ENCODE measurements at places on chromosomes 6 and 20. TPM values are rescaled to one million over a fixed set of nuclear protein-coding genes. Genes with fewer than 3 reads are reported as not detected.

Gene MYB
- total RNA-seq, result 0.72 TPM

Gene VSTM2L
- total RNA-seq, result not detected

Gene RIPPLY2
- 7.0 TPM for total RNA-seq

Gene EEF1A2
- 7.2 TPM for total RNA-seq

Gene WFDC2
- 9.9 TPM for total RNA-seq

Gene HLA-DQA2
- not detected for total RNA-seq

Gene FBXO30
- total RNA-seq, result 28.4 TPM

Gene EGFL8
- 1.9 TPM for total RNA-seq

Gene PRR18
- not detected for total RNA-seq

Gene BTN1A1
- 0.72 TPM for total RNA-seq

Gene MCCD1
- not detected for total RNA-seq

Gene TUBB2B
- 73.4 TPM for total RNA-seq

Gene TMC2
- total RNA-seq, result 1.4 TPM

Gene CDSN
- 2.4 TPM for total RNA-seq

Gene CST4
- not detected for total RNA-seq

Gene AVP
- total RNA-seq, result not detected

Gene CPXM1
- total RNA-seq, result 18.1 TPM

Gene PTK7
- 196 TPM for total RNA-seq

Gene C6orf52
- total RNA-seq, result not detected

Gene SIM1
- total RNA-seq, result 6.5 TPM

Gene EYA4
- total RNA-seq, result 11.1 TPM

Gene PTPN1
- total RNA-seq, result 22.1 TPM

Gene GZF1
- 18.1 TPM for total RNA-seq

Gene PHACTR1
- 3.6 TPM for total RNA-seq

Gene C20orf204
- total RNA-seq, result 1.2 TPM

Gene FRS3
- not detected for total RNA-seq

Gene CRIP3
- total RNA-seq, result 5.5 TPM

Gene PRSS16
- not detected for total RNA-seq

Gene MYLK4
- 5.1 TPM for total RNA-seq

Gene CD40
- total RNA-seq, result 5.8 TPM

Gene MAS1
- total RNA-seq, result 1.7 TPM

Gene STMND1
- 6.3 TPM for total RNA-seq

Gene DAAM2
- total RNA-seq, result 51.3 TPM

Gene ANKRD66
- total RNA-seq, result 9.4 TPM

Gene SIGLEC1
- 5.8 TPM for total RNA-seq

Gene PACSIN1
- total RNA-seq, result 0.72 TPM

Gene FAM162B
- total RNA-seq, result 2.2 TPM

Gene CFAP61
- 2.4 TPM for total RNA-seq

Gene RTN4IP1
- 1.7 TPM for total RNA-seq

Gene SLC18B1
- total RNA-seq, result 4.1 TPM

Gene SLC2A10
- total RNA-seq, result 33.5 TPM

Gene GSTA4
- total RNA-seq, result 19.7 TPM

Gene FAM110A
- total RNA-seq, result 0.96 TPM

Gene WFDC13
- 5.5 TPM for total RNA-seq

Gene ZSWIM3
- 7.7 TPM for total RNA-seq

Gene OOEP
- total RNA-seq, result not detected

Gene CCN2
- 376 TPM for total RNA-seq

Gene JPH2
- 129 TPM for total RNA-seq

Gene SGK2
- total RNA-seq, result not detected

Gene MICAL1
- 48.6 TPM for total RNA-seq

Gene CTSZ
- 131 TPM for total RNA-seq

Gene ACOT8
- 20.0 TPM for total RNA-seq

Gene CNR1
- total RNA-seq, result 4.8 TPM

Gene ALDH5A1
- total RNA-seq, result 3.4 TPM

Gene FAM210B
- 53.2 TPM for total RNA-seq

Gene MYCT1
- 3.1 TPM for total RNA-seq

Gene PLCB1
- total RNA-seq, result 49.1 TPM

Gene ECT2L
- not detected for total RNA-seq
